ENCODE measurements at places on chromosomes 6 and 20. TPM values are rescaled to one million over a fixed set of nuclear protein-coding genes. Genes with fewer than 3 reads are reported as not detected.

Gene GRM4
- total RNA-seq: not detected

Gene TAB2
- total RNA-seq: 46.7 TPM

Gene OLIG3
- not detected for total RNA-seq

- DNase-seq: no peak
These were observed 10.1 kb upstream of the C20orf204 start for GRCh38 chr20:64025826-64026412.

DNA sequence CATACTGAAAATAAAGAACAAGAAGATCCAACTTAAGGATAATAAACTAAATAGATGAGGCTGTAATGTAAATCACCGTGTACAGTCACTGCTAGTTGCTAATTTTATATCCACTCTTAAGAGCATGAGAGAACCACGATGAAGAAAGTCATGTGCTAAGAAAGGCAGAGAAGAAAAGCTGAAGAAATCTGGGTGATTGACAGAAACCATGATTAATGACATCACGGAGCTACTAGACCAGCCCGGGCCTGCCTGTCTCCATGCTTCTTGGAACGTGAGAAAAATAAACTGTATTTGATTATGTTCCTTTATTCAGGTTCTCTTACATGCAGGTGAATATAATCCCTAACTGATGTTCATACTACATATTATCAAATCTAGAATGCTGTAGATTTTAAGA is 84.2 kb upstream of the E2F3 start:
- no peak for DNase-seq

Gene FAM83B
- not detected for total RNA-seq

- DNase-seq: no peak
These were observed 109.4 kb downstream of the TNFAIP3 start for GRCh38 chr6:137976430-137976829.

DNA sequence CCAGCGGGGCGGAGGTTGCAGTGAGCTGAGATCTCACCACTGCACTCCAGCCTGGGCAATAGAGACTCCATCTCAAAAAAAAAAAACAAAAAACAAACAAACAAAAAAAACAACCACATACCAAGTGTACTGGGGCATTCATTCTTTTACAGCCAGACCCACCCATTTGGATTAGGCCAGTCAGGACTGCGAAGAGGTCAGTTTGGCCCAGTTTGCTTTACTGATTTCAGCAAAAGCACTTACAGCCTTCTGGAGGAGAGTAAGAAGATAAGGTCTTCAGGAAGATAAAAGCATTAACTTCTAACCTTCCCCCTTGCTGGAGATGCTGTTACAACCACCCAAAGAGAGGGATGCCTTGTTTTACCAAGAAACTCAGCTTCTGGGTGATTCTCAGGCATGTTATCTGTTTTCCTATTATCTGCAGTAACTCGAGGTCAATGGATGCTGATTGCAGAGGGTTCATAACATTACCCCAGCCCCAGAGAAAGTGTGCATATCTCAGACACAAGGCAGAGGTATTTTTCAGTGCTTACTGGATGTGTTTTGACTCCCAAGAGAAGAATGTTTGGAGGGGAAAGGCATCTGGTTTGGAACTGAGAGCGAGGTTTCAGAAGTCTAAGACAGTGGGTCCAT is 118.9 kb downstream of the RIN2 start:
- DNase-seq: no peak

DNA sequence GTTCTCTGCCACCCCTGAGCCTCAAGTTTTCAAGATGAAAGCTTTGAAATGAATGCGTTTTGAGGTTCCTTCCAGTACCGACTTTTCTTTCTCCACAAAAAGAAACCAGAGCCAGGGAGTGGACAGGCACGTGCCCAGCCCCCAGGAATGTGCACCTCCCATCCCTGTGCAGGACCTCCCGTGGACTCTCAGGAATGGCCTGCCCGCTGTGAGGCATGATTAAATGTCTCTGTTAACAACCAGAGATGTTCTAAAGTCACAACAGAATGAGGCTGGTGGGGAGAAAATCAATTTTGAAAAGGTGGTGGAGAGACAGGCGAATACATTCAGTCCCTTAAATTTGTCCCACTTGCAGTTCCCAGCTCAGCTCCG is 1.5 kb downstream of the TGM3 start:
- DNase-seq: no peak

GRCh38 chr6:89643406-89643805 is 4.9 kb upstream of the LYRM2 start:
- DNase-seq: no peak

GRCh38 chr6:20771409-20771808 is 237.2 kb downstream of the CDKAL1 start:
- no peak for DNase-seq

- no peak for DNase-seq
These were observed 163.4 kb upstream of the AFDN start for GRCh38 chr6:167663316-167663715.

Gene CRISP2
- not detected for total RNA-seq

GRCh38 chr6:116557893-116558292 is 4.3 kb downstream of the CALHM4 start:
- DNase-seq: peak; percentile 94

GRCh38 chr6:47130086-47130485 is 88.0 kb upstream of the ADGRF1 start:
- DNase-seq: no peak

- DNase-seq: no peak
These were observed 49.4 kb upstream of the SCGN start for GRCh38 chr6:25602674-25602982.

Gene OOEP
- not detected for total RNA-seq

Gene TOX2
- 24.7 TPM for total RNA-seq

Gene ENPP5
- 0.12 TPM for total RNA-seq

DNA sequence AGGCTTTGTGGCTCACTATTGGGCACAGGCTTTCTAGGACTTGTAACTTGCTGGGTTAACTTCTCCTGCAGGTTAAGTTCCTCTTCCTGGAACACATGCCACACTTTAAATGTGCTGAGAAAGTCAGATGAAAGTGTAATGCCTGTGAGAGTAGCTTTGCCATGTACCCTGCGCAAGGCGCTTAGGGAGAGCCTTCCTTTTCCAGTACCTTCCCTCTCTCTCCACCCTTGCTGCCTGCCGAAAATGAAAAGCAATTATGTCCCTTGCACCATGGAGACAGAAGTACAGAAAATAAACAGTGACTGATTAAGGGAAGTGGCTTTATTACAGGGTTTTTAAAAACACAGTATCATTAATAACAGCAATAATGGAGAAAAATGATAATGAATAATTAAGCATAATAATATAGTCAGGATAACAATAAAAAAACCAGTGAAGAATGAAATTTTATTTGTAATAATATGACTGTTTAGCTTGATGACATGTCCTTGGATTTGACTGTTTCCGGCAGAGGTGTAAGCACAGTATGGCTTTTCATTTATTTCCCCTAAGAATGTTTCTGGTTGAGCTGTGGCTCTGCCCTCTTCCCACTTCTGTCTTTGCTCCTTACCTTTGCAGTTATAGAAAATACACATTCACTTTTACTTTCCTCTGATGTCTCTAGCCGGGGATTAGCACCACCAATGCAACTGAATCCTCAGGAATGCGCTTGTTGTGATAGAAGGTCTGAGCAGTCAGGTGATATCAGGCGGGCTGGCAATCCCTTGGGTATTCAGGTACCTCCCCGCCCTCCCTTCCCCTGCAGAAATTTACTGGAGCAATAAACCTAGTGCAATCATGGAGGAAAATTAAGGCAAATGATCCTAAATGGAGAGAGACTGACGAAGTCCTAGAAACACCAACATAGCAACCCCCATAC is 472.3 kb upstream of the CITED2 start:
- no peak for DNase-seq

GRCh38 chr20:1800777-1801176 is 94.4 kb upstream of the SIRPA start:
- DNase-seq: peak; percentile 58

DNA sequence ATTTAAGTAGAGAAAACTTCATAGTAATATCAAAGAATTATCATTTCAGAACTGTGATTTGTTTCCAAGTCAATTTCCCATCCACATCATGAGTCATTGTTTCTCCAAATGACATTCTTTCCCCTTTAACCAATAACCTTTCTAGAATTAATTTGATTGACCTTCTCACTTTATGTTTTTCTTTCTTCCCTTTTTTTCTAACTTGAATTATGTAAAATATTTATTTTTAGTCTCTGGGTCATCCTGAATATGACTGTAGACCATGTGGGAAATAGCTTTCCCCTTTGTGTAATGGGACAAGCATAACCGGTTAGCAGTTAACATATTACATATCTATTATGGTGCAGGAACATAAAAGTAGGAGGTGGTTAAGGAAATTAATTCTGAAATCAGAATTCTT is 291.1 kb downstream of the GJA1 start:
- DNase-seq: no peak

GRCh38 chr20:4014031-4014474 is 1.3 kb downstream of the RNF24 start:
- DNase-seq: peak; percentile 88

GRCh38 chr6:36682328-36683144 is 4.0 kb downstream of the CDKN1A start:
- DNase-seq: peak; percentile 69

DNA sequence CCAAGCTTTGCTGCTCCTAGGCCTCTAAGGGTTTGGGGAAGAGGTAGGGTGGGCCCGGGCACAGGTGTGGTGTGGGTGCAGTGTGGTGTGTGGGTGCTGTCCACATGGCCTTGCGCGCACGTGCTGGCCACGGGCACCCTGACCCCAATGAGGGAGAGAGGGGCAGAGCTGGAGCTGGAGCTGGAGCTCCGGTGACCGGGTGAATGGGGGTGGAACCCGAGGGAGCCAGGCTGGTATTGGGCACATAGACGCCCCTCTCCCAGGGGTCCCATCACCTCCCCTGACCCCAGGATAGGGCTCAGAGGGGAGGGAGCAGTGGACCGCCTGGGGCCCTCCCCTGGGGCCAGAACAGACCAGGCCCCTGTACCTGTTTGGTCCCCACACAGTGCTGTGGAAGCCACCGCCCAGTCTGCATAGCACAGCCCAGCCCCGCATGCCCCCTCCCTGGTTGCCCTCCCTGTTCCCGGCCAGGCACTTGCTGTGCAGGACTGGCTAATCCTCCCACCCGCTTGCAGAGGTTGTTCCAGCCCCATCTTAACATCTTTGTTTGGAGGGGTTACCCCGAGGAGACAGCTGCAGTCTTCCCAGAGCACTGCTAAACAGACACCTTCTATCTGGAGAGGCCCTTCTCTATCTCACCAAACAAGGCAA is 984 bp downstream of the ADAM33 start:
- DNase-seq: no peak

DNA sequence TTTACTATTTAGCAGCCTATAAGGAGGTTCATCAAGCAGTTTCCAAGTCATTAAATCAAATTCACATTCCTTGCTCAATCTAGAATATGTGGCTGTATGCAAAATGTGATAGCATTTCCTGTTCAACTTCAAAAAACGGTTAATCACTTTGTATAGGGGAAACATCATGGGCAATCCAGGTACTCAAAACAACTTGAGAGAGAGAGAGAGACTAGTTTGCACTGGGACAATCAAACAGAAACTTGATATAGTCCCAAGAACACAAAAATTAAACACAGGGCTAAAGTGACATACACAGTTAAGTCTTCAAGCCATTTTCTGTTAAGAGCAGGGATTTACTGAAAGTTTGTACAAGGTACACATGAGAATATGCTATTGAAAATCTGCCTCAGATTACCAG is 7.4 kb downstream of the CPNE1 start:
- no peak for DNase-seq

DNA sequence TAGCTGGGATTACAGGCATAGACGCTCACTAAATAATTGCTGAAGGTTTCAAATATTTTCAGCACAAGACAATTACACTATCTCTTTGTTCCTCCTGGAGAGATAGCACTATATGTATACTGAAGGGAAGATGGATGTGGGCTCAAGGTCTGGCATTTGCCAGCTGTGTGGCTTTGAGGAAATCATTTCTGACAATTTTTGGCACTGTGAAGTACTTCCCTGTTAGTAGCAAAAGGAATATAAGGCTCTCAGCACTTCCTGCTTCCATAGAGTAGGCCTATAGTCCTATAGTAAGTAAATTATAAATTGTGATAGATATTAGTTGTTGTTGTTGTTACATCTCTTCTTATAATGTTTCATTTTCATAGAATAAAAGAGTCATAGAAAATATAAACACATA is 271.1 kb downstream of the SAMD5 start:
- DNase-seq: no peak

DNA sequence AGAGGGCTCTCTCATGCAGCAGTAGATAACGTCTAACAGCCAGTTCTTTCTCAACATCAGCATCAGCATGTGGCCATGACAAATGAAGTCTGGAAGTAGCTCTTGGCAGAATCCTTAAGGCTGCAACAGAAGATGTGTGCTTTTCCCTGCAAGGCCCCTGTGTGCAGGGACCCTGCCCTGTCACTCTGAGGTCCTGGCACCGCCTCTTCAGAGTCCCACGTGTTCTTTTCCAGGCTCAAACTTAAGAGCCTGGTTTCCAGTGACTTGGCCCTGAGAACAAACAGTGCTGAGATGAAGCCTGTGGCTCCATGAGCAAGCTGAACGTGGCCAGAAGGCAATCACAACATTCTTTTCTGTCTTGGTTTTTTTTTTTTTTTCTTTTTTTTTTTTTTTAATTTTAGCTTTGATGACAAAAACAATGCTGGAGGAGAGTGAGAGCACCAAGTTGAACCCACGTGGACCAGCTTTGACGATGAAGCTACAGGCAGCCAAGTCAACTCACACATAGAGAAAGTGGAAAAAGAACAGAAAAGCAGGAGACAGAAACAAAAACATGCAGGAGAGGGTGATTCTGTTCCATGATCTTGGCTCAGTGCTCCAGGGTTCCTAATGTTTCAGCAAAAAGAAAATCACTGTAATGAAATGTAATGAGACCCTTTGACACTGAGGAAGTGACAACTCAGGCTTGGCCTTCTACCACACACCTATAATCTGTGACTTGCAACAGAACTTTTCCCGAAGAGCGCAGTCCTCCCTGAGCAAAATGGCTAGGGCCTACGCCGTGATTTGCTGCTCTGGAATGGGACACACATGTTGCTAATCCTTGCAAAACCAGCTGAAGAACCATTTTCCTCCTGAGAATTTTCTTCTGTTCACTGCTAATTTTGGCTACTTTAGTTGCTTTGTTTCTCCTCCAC is 86.1 kb downstream of the FOXC1 start:
- DNase-seq: no peak

Gene FAM50B
- 2.3 TPM for total RNA-seq

DNA sequence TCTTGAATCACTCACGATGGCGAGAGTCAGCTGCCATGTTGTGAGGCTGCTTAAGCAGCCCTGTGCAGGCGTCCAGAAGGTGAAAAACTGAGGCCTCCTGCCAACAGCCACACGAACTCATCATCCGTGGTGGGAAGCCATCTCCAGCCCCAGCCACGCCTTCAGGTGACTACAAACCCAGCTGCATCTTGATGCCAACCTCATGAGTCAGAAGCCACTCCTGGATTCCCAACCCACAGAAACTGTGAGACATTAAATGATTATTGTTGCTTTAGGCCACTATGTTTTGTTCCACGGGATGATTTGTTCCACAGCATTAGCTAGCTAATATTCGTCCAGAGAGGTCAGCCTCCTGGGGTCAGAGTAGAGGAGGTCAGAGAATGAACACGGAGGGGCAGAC is 80.5 kb downstream of the SNX5 start:
- peak; percentile 86 for DNase-seq

Gene LIME1
- 0.72 TPM for total RNA-seq

Measured in RPMI7951 (cell line).